Activated naive CD8-positive, alpha-beta T cell treated with anti-CD3 and anti-CD28 coated beads for 36 hours (primary cell): ENCODE measurements at places on chromosomes 1 and 21. TPM values are rescaled to one million over a fixed set of nuclear protein-coding genes. Genes with fewer than 3 reads are reported as not detected.

HSPA6 gene
- 0.34 TPM for total RNA-seq

KIF14 gene
- total RNA-seq = 17.4 TPM

ATP6V1G3 gene
- not detected for total RNA-seq

CRYZ gene
- total RNA-seq = 10.7 TPM

DNA sequence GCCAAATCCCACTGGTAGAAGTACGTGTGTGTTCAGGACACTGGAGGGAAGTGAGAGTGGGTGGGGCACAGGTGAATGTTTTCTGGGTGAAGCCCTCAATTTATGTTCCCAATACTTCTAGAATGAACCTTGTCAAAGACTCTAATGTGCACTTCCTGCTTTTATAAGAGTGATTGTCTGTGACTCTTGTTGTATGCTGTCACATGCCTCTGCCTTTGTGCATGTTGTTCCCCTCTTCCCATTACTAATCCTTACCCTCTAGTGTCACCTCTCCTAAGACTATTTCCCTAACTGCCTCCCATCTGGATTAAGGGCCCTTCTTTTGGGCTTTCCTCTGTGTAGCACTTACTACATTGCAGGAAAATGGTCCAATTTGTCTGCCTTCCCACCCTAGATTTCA, 2.5 kb upstream of the LINGO4 start:
- no peak overlapping the region for H3K27ac ChIP-seq
- no peak overlapping the region for H3K4me3 ChIP-seq
- H3K36me3 ChIP-seq = no peaks in the 10 kb centered on the region
- no peak for DNase-seq

DNA sequence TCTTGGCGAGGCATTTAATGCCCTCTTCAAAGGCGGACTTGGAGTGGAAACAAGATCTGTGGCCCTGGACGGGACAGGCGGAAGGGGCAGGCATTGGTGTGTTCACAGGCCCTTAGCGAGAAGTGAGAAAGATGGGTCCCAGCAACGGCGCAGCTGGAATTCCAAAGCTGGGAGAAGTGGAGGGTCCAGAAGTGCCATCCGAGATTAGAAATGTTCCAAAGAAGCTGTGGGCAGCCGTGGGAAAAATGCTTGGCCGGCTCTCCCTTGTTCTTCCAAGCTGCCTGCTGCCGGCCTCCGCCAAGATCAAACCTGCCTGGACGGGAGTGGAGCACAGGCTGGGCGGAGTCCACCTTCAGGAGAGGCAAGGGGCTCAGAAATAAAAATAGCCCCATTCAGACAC, 69.4 kb upstream of the ACTRT2 start:
- H3K36me3 ChIP-seq = peaks cover 7% of the 10 kb centered on the region
- H3K27ac ChIP-seq = no peak overlapping the region
- DNase-seq = no peak
- no peak overlapping the region for H3K4me3 ChIP-seq
- peaks cover 4% of the 10 kb centered on the region for H3K27me3 ChIP-seq
- no peaks in the 10 kb centered on the region for H3K4me1 ChIP-seq

- no peak overlapping the region for H3K4me3 ChIP-seq
- H3K27ac ChIP-seq = no peak overlapping the region
- no peaks in the 10 kb centered on the region for H3K4me1 ChIP-seq
- peaks cover 5% of the 10 kb centered on the region for H3K27me3 ChIP-seq
- DNase-seq = no peak
These were observed 57.2 kb downstream of the EDN2 start for GRCh38 chr1:41427122-41427913.

DNA sequence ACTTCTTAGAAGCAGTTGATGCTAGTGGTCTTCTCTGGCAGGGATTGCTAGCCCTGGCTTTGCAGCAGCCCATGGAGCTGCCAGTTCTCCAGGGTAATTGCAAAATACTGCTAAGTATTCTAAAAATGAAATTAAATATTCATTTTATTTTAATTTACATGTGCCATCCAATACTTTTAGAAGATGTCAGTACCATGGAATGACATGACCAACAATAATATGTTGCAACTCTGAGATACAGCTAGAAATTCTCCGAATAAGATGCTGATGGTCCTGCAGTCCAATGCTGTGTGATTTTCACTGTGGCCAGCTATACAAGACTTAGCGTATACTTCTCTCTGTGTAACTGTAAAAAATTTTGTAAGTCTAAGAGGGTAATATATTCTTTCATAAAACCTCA, 20.0 kb upstream of the WARS2 start:
- H3K36me3 ChIP-seq = peaks cover 56% of the 10 kb centered on the region
- H3K4me3 ChIP-seq = no peak overlapping the region
- no peak overlapping the region for H3K27ac ChIP-seq
- no peaks in the 10 kb centered on the region for H3K4me1 ChIP-seq
- no peak for DNase-seq
- no peaks in the 10 kb centered on the region for H3K27me3 ChIP-seq

DNA sequence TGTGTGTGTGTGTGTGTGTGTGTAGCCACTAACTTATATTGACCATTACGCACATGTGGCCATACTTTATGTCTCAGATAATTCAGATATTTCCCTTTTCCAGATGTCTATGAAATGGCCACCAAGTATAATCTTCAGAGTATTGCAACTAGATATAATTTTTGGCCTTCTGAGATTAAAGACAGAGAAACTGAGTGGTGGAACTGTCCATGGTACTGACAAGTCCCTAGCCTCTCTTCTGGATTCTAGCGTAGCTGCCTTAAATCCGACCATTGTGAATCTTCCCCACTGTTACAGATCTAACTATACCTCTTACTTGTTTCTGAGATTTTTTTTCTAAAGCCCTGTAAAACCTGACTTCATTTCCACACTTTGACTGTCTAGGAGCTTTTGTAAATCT, 100.0 kb upstream of the SERTAD4 start:
- peaks cover 5% of the 10 kb centered on the region for H3K27me3 ChIP-seq
- no peaks in the 10 kb centered on the region for H3K36me3 ChIP-seq
- DNase-seq = no peak
- H3K4me1 ChIP-seq = no peaks in the 10 kb centered on the region
